ENCODE measurements at places on chromosomes 5 and 9. TPM values are rescaled to one million over a fixed set of nuclear protein-coding genes. Genes with fewer than 3 reads are reported as not detected.

- no peak for DNase-seq
Measured at GRCh38 chr9:129414377-129414992, 206.4 kb downstream of the C9orf50 start.

GRCh38 chr9:17065062-17065461 lies 69.8 kb upstream of the CNTLN start:
- peak; percentile 42 for DNase-seq

- peak; percentile 43 for DNase-seq
Measured at GRCh38 chr5:140916325-140916724, 9.8 kb upstream of the PCDHAC1 start.

- no peak for DNase-seq
Measured at GRCh38 chr5:10261065-10261464, 11.0 kb downstream of the CCT5 start.

- DNase-seq: no peak
Measured at GRCh38 chr5:43649256-43649655, 46.3 kb downstream of the NNT start.

WDR38 gene
- total RNA-seq: not detected

SPINK4 gene
- not detected for total RNA-seq

GPR150 gene
- total RNA-seq: 0.26 TPM

AIF1L gene
- 2.6 TPM for total RNA-seq
